HT-29 (cell line): ENCODE measurements at places on chromosomes 13 and 19.

DNA sequence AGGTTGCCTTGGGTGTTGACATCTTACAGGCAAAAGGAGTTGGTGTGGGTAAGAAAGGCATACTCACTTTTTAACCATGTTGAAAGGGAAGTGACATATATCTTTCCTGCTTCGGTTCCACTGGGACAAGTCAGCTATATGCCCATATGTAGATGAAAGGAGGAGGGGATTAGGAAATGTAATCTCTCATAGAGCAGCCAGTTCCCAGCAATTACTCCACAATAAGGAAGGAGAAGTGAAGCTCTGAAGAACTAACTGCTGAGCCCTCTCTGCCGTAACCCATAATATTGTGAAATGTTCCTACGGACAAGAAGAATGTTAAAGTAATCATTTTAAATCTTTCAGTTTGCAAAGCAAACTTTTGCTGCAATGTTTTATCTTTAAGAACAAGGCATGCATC, 82.2 kb downstream of the EDNRB start:
- no peak for DNase-seq

DNA sequence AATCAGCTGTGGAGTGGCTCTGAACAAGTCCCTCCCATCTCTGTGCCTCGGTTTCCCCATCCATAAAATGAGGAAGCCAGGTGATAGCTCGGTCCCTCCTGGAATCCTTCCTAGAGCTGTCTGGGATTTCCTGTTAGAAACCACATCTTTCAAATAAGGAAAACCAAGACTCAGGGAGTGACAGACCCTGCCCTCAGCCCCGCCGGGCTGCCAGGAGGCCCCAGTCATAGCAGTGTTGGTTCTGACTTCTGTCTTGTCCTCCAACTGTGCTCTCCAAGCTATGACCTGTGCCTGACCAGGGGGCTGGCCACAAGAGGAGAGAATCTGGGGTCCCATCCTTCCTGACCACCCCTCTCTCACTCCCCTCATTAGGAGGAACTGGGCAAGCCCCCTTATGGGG, 1.1 kb upstream of the SHD start:
- DNase-seq = no peak

- DNase-seq = no peak
Observed at GRCh38 chr13:60230593-60230992, 66.9 kb upstream of the DIAPH3 start.

- no peak for DNase-seq
Observed at GRCh38 chr13:39224671-39225240, 186.5 kb downstream of the NHLRC3 start.

DNA sequence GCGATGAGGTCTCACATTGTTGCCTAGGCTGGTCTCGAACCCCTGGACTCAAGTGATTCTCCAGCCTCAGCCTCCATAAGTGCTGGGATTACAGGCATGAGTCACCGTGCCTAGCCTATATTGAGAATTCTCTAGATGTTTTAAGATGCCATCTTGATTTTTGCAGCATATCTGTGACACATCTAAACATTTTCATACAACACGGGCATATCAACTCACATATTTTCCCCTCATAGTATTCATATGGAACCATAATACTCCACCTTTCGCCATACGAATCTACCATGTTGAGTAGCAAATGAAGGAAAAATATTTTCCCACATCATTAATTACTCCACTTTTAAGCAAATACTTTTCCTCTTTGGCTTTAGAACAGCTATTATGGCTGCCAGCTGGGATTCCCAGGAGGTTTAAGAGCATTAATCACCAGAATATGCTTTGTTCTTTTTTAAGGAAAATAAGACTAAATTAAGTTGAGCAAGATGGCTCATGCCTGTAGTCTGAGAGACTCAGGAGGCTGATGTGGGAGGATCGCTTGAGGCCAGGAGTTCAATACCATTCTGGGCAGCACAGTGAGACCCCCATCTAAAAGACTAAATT, 56.9 kb upstream of the GTF2F2 start:
- DNase-seq = no peak

DNA sequence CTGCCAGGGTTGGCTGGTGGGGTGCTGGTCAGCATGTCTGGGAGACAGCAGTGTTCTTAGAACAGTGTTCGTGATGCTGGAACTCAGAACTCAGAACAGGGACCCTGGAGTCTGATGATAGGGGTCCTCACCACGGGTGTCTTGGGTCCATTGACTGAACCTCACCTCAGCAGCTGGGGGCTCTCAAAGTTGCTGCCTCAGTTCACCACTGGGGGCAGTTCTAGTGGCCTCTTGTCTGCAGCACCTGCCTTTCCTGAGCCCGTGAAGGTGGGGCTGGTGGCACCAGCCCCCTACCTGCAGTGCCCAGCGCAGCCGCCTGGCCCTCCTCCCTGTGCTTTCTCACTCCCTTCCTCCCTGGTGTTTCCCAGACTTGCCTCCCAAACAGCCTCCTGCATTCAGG, 28.5 kb downstream of the SAFB start:
- DNase-seq = no peak

GRCh38 chr19:50252111-50252886, 48.9 kb downstream of the MYH14 start:
- peak; percentile 71 for DNase-seq

DNA sequence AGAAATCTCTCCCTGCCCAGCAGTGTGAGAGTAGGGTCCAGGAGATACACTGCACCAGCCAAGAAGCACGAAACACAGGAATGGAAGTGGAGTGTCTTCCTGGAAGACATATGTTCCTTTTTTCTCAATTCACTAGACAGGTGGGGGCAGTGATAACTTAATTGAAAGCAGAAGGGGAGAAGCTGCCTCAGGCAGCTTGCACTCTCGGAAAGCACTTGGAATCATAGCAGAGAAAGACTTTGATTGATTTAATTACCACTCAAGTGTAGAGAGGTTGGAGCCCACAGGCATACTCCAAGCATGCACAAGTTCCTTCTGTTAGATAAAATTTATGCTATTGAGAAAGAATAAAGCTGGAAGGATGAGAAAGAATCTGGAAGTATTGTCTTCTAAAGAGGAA, 249.4 kb downstream of the SLITRK6 start:
- no peak for DNase-seq

DNA sequence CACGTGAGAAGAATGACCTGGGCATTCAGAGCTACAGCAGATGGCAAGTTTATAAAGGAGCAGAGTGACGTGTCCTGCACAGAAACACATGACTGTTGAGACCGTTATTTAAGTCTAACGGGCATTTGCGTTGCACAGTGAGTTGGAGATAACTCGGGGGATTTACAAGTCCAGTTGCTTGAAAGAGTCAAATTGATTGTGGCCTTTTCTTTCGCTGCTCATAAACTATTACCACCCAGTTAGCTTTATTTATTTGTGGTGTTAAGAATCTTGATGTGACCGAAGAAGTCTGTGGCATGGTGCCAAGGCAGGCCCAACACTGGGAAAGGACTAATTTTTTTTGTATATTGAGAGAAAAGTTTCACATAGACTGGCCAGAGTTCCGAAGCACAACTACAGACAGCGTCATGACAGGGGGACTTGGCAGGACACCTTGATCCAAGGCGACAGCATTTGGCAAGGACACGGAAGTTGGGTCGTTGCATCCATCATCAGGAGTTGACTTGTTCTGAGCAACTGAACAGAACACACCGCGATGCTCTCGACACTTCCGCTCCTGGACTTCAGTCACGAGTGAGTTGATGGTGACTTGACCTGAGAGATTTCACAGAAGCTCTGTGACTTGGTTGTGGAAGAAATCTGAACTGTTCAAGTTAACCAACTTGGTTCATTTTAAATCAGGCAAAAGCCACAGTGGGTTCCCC, 11.9 kb upstream of the PTOV1 start:
- no peak for DNase-seq

- no peak for DNase-seq
Observed at GRCh38 chr13:43988302-43988701, 108.6 kb downstream of the LACC1 start.

DNA sequence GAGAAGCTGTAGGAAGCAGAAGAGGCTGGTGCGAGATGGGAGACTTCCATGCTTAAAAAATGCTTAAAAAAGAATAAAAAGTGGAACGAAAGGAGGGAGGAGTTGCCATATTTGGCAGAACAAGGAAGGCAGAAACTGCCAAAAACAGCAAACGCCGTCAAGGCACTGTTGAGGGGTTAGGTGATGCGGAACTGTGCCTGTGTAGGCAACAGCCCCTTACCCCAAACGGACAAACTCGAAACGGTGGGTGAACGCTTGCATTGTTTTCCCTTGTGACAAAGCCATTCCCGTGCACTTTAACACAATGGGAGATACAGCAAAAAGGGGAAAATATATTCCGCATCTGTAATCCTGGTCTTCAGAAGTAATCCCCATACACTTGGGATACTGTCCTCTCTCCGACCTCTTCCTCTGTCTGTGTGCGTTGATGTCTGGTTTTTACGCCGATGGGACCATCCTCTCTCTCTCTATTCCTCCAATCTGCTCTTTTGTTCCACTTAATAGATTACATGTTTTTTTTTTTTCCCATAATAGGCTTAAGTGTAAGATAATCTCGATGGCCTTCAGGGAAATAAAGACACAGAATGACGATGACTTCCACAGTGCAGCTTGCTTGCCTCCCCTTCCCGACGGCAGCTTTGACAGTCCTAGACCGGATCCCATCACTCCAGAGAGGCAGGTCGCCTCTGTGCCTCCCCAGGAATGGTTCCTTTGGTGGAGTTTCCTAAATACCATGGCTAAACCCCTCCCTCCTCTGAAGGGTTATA, 132.7 kb upstream of the RNF113B start:
- no peak for DNase-seq

DNA sequence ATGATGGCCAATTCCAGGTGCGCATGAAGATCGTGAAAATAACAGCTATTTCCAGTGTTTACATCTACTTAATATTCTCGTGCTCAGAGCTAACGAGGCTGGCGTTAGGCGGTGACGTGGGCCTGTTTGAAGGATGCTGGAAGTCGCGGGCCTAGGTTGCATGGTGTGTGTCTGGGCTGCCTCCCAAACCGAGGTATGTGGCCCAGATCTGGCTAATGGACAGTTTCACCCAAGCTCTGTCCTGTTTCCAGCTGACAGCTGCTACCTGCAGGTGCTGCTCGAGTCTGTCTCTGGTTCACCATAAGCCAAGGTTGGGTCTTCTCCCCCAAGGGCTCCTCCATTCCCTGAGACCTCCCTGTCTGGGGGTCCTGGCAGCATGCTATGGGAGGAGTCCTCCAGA, 40.5 kb upstream of the KCTD15 start:
- no peak for DNase-seq

- no peak for DNase-seq
Observed at GRCh38 chr13:31755211-31755610, 15.9 kb downstream of the RXFP2 start.

GRCh38 chr13:79392882-79393563, 13.0 kb downstream of the RBM26 start:
- no peak for DNase-seq

GRCh38 chr13:99930925-99931324, 40.6 kb downstream of the ZIC5 start:
- no peak for DNase-seq

DNA sequence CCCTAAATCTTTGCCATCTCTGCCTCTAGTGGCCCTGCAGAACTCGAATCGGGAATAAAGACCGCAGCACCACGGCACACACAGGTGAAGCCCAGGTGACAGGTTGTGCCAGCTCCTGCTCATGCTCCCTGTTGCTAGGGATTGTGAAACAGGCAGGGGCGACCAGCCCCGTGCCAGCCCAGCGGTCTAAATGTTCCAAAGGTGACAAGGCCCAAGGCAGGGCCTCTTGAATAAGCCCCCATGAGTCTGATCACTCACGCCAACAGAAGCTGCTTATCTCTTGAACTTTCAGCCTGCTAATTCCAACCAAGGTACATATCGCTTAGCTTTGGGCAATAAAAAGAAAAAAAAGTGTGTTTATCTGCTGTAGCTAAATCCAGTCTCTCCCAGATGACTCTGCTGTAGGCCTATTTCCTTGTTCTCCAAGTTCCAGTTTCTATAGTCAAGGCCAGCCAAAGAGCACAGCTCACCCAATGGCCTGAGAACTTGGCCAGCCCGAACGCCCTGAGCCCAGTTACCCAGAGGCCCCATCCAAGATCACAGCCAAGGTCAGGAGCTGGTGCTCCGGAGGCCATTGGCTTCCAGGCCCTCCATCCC, 191.1 kb upstream of the GPR12 start:
- no peak for DNase-seq

- no peak for DNase-seq
Observed at GRCh38 chr13:96743296-96744089, 250.8 kb downstream of the OXGR1 start.

- no peak for DNase-seq
Observed at GRCh38 chr13:106186366-106187030, 349.0 kb downstream of the EFNB2 start.

GRCh38 chr19:16461630-16462051, 10.1 kb downstream of the EPS15L1 start:
- no peak for DNase-seq

GRCh38 chr13:112891477-112892401, 77.3 kb upstream of the MCF2L start:
- DNase-seq = peak; percentile 20

GRCh38 chr19:12788682-12789097, 2.6 kb upstream of the JUNB start:
- DNase-seq = peak; percentile 75

GRCh38 chr13:36362914-36363313, 16.7 kb upstream of the SPART start:
- no peak for DNase-seq

DNA sequence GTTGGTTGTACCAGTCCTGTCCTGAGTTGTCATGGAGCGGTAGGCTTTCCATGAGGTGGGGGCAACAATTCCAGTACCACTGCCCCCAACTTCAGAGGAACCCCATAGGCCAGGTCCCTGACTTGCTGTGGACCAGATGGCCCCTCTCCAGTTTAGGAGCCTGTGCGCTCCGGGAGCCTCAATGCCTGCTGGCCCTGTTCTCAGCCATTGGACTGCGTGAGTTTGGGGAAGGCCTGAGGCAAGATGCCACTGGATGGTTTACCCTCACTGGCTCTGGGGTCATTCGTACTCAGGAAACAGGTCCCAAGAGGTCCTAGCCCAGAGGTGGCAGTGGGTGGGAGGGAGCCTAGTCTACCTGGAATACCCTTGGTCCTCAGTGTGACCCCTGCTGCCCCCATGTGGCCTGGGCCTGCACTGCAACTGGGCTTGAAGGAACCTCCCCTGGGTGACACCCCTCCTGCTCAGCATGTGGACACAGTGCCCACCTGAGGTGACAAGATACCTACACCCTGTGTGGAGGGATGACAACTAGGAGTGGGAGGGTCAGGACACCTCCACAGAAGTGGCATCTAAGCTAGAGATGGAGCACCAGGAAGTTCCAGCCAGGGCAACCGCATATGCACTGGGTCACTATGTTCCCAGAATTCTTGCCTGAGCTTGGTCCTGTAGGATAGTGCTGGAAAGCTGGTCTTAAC, 6.0 kb upstream of the PRR19 start:
- DNase-seq = peak; percentile 96
